ENCODE measurements at places on chromosomes 5 and 9. TPM values are rescaled to one million over a fixed set of nuclear protein-coding genes. Genes with fewer than 3 reads are reported as not detected.

- no peak for DNase-seq
Observed at GRCh38 chr9:60546406-60546805, 367.8 kb upstream of the SPATA31A5 start.

DNA sequence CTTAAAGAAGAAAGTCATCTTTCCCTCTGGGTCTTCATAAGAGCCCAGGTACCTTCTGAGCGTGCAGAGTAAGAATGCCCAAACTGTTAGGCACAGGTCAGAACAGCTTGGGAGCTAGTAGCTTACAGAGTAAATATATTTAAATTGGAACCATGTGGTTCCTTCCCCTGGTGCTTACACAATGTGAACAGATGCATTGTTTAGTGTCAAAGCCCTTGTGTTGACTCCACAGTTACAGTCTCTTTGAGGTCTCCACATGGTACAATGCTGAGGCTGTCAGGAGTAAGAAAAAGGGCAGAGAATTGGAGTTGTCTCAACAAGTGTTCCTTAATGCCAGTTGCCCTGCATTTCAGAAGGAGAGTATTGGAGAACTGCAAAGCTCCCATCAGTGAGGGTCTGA is 188.5 kb downstream of the PAPPA start:
- no peak for DNase-seq

GRCh38 chr5:179981636-179982035 is 73.9 kb upstream of the TBC1D9B start:
- DNase-seq, result no peak

FGFR4 gene
- 3.4 TPM for total RNA-seq

BICD2 gene
- total RNA-seq, result 46.5 TPM

PCDHB5 gene
- total RNA-seq, result 0.90 TPM

All from HT1080 (cell line).